ENCODE measurements at places on chromosomes 2 and 18.

- no peak for DNase-seq
Observed at GRCh38 chr2:10245661-10246060, 57.0 kb upstream of the HPCAL1 start.

DNA sequence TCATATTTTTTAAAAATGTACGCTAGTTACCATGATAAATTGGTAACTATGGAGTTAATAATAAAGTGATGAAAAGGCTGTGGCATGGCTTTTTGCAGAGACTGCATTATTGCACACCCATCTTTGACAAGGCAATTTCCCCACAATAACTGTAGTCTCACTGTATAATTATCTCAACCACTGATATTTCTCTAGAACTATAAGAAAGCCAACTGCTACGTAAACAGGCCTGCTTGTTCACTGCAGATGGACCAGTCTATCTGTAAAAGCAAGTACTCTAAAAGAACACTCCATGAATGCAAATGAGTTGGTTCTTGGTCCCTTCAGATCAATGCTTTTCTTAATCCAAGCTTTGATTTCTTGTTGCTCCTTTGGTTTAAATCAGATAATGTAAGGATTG lies 218.7 kb downstream of the RBM43 start:
- DNase-seq: no peak

DNA sequence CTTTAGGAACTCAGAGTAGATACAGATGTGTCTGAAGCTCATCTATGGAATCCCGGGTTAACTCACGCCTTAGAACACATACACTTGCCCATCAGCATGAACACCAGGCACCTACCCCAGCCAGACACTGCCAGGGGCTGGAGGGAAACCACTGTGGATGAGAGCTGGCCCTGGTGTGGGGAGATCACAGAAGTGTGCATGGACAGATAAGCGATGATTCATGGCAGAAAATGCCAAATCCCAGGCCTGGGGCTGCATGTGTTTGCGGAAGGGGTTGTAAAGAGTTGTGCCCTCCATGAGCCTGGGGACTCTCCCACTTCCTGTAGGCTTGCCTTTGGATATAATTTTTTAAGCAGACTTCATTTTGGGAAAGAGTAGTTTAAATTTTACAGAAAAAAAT lies 193.4 kb downstream of the FHOD3 start:
- DNase-seq: no peak

DNA sequence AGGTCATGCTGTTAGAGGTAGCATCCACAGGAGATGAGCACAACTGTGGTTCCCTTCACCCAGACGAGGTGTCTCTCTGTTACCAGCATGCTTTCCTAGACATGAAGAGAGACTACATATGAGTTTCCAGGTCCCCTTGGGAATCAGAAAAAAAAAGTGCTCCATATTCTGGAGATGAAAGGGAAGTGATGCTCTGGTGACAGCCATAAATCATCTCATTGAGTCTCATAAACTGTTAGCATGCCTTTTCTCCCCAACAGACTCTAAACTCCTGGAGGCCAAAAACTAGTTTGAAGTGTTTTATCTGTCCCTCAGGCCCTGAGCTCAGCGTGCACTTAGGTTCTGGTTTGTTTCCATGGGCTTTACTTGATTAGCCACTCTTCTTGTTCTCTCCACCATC lies 124.6 kb upstream of the CREB1 start:
- DNase-seq: no peak

GRCh38 chr2:154226931-154227330 lies 355.2 kb downstream of the GALNT13 start:
- DNase-seq: no peak

GRCh38 chr2:217908544-217908943 lies 94.3 kb downstream of the TNS1 start:
- no peak for DNase-seq

DNA sequence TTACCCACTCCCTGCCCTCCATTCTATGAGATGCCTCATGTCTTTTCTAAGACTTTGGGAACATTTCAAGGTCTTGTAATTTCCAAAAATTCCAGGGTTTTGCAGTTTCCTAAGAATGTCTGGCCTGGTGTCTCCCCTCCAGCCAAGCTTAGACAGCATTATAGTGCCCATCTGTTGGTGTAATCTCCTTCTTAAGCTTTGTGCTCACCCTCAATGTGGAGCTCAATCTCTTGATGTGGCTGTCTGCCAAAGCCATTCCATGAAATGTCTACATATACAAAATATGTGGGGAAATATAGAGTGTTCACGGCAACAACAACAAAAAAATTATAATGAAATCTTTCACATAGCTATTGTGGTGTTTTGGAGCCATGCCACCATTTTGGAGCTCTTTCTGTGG lies 558.4 kb downstream of the PIK3C3 start:
- DNase-seq: no peak

DNA sequence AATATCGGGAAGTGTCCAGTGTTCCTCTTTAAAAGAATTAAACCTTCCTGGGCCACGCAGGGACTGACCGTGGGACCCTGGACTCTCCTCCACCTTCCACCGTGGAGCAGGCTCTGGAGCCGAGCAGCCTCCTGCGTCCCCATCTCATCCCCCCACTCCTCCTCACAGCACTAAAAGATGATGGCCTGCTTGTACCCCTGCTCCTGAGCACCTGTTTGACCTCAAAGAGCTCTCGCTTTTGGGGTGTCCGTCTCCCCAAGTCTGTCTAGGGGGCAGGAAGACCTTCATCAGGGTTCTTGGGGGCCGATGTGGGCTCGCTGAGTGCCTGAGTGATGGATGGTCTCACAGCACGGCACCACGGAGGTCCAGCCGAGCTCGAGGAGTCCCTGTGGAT lies 1.2 kb upstream of the SDC1 start:
- no peak for DNase-seq

GRCh38 chr2:18750672-18751554 lies 161.5 kb upstream of the NT5C1B start:
- DNase-seq: peak; percentile 69

DNA sequence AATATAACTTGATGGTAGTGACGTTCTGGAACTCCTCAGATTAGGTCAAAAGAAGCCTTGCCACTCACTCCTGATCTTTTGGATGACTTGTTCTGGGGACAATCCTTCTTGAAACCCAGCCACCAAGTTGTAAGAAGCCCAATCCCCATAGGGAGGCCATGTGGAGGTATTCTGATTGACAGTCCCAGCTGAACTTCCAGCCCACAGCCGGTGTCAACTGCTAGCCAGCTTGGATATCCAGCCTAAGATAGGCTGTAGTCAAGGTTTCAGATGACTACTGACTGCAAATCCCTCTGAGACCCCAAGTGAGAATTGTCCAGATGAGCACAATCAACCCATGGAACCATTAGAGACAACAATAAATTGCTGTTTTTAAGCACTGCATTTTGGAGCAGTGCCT lies 31.4 kb downstream of the EIF2AK2 start:
- no peak for DNase-seq

DNA sequence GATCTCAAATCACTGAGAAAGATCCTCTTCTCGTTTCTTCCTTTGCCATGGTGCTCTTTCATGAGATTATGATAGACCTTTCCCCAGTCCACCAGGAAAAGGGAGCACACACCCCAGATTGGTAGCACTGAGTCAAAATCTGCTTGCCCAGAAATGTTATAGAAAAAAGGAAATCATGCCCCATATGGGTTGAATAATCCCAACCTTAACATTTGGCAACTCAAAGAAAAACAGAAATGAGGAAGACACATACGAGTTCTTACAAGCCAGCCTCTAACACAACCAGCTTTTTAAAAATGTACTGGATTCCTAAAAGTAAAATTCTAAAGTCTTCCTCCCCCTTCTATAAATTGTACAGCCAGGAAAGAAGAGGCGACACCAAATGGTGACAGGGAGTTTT lies 103.0 kb downstream of the ANKRD44 start:
- DNase-seq: no peak

DNA sequence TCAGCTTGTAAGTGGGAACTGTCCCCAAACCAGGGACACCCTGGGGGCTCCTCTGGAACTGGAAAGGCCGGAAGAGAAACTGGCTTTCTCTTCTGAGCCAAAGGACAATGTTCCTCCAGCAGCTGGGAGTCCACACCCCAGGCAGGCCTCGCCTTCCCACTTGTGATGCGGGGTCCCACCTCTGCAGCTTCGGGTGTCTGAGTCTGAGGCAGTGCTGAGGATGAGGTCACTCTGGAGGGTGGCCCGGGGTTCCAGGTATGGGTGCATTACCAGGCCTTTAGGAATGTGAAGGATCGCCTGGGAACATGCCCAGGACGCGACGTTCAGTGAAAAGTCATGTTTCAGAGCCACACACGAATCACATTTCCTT lies 18.2 kb upstream of the BOK start:
- no peak for DNase-seq

- no peak for DNase-seq
Observed at GRCh38 chr2:197304556-197305011, 6.0 kb downstream of the ANKRD44 start.

GRCh38 chr2:138447889-138448570 lies 53.5 kb upstream of the SPOPL start:
- DNase-seq: no peak

DNA sequence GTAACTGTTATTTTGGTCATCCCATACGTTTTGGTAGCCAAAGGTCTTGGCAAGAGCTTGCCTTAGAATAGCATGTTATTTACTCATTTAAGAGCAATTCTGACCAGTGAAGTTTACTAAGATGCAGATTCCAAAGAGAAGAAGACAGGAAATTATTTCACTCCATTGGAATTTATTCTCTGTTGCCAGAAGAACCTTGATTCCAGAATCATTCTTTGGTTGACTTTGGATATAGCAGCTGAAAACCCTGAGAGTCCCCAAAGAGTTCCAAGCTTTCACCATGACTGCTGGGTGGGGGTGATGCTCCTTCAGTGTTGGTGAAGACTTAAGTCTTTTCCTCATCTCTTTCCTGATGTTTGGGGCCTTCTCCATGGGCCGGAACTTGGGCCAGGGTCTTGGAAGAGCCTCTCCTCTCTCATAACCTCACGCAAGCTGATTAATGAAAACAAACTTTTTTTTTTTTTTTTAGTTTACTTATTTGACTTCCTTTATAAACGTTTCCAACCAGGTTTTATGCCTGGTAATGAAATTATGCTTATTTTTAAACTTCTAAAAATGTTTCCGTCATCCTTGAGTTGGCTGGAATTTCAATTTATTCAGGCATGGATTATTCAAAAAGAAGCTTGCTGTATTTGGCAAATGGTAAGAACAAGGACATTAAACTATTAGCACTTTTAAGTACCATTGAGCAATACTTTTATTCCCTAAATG lies 192.0 kb downstream of the MTX2 start:
- DNase-seq: no peak

DNA sequence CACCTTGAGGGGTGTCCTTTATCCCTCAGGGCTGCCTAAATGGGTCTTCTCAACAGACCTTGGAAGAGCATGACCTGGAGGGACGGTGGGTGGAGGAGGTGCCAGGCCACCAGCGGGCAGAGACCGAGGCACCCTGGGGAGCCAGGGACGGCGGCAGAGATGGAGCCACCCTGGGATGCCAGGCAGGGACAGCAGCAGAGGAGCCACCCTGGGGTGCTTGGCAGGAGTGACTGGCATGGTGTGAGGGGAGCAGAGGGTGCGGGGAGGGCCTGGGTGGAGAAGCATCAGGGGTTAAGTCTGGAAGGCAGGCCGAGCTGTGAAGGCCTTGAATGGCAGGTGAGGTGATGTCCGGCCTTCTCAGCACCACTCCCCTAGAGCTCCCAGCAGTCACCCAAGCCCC lies 56.1 kb downstream of the CIB4 start:
- DNase-seq: no peak

GRCh38 chr2:128578406-128579390 lies 260.0 kb upstream of the HS6ST1 start:
- no peak for DNase-seq

DNA sequence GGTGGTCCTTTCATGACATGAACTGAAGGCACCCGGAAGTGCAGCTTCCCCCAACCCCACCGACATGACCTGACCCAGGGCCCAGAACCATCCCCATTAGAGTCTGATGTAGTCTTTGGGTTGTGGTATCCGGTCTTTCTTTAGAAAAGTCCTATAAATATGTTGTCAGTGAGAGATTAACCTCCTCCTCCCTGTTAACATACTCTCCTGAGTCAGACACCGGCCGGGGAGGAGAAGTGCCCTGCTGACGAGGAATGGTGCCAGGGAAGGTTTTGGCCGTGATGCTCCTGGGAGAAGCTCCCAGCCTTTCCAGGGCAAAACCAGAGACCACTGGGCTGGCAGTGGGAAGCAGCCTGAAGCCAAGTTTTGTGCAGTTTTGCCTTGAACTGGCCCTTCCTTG lies 109.0 kb downstream of the LAMA3 start:
- no peak for DNase-seq

GRCh38 chr2:111160758-111161157 lies 40.0 kb downstream of the BCL2L11 start:
- DNase-seq: peak; percentile 78

- DNase-seq: peak; percentile 34
Observed at GRCh38 chr2:24304631-24305030, 55.7 kb downstream of the ITSN2 start.

DNA sequence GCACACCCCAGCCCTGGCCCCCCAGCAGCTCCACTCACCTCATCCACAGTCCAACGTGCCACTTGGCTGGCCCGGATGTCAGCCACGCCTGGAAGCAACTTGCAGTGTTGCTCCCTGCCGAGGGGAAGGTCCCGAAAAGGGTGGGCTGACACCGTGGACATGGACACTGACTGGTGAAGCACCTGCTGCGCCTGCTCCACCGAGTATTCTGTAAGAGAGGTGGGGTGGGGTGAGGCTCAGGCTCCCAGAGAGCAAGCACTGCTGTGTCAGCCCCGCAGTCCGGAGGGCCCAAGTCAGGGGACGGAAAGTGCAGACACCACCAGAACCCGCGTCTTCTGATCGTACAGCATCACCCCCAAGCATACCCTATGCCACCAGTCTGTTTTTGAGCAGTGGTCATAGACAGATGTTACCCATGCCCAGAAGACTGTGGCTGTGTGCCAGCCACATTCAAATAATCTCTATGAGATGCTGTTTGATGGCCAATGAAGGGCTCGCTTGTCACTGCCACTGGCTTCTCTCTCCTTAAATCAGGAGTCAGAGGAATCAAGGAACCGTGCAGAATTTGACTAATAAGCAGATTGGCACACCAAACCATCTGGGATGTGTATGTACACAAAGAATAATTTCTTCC lies 74.2 kb upstream of the TMEM200C start:
- no peak for DNase-seq

- no peak for DNase-seq
Observed at GRCh38 chr2:26532301-26533250, 54.7 kb upstream of the OTOF start.

DNA sequence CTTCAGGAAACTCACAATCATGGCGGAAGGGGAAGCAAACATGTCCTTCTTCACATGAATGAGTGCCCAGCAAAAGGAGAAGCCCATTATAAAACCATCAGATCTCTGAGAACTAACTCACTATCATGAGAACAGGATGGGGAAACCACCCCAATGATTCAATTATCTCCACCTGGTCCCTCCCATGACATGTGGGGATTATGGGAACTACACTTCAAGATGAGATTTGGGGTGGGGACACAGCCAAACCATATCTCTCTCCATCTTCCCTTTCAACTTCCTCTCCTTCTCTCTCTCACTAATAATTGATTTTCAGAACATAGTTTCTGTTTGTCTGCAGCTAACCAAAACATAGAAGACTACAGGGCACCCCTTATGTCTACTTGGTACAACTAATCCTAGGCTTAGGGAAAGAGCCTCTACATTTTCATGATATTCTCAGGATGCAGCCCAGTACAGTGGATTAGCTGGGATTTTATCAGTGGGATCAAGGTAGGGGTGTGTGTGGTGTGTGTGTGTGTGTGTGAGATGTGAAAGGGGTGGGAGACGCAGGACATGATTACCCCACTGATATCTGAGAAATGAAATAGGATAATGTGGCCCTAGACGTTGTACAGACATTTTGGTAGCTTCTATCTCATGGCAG lies 2.8 kb upstream of the ATF2 start:
- no peak for DNase-seq

GRCh38 chr2:220682616-220683015 lies 889.5 kb downstream of the EPHA4 start:
- DNase-seq: no peak

- peak; percentile 53 for DNase-seq
Observed at GRCh38 chr18:45976566-45976965, 9.4 kb upstream of the EPG5 start.
